NCI-H1105 (cell line): ENCODE measurements at places on chromosomes 12 and 14.
A peak's percentile ranks its signal among the peaks of the same experiment; 100 is the strongest.

GRCh38 chr14:20878695-20879094, 12.5 kb upstream of the RNASE3 start:
- DNase-seq: no peak

DNA sequence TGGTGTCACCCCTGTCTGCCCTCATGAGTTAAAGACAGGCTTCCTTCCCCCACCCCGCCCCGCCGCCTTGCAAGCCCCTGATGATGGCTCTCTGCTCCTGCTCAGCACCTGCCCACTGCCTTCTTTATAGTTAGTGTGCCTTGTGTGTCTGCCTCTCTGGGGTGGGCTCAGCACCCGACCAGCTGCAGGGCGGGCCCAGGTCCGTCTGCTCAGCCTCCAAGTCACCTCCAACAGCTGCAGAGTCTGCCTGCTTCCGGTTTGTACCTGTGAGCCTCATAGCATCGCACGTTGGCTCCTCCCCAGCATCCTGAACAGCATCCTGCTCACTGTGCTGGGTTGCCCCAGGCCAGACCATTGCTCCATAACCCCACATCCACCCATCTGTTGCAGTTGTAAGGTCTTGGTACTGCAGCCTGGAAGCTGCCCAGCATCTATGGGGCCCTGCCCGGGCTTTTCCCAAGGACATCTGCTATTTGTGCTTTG, 3.5 kb downstream of the TGFB3 start:
- no peak for DNase-seq

GRCh38 chr14:68787092-68787992, 5.5 kb downstream of the ZFP36L1 start:
- no peak for DNase-seq

DNA sequence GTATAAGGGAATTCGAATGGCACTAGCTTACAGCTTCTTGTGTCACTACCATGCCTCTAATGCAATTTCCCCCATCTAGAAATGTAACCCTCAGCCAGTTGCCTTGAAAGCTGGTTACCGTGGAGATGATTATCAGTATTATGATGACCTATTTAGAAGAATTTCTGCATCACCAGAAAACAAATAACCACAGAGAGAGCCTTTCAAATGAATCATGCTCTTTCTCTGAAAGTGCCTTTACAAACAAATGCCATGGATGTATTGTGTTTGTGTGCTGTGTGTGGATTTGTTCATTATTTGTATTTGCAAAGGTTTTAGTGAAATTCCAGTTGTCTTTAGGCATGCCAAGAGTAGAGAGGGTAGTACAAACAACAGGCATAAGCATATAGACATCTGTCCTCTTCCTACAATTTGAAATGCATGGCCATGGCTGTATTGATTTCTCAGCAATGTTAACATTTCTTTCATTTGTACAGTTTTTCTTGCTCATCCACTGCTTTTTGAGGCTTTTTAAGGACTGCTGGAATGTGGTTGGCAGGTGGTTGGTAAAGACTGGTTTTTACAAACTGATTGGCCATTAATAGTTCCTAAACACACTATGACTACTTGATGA, 266.5 kb downstream of the PAWR start:
- DNase-seq: no peak

DNA sequence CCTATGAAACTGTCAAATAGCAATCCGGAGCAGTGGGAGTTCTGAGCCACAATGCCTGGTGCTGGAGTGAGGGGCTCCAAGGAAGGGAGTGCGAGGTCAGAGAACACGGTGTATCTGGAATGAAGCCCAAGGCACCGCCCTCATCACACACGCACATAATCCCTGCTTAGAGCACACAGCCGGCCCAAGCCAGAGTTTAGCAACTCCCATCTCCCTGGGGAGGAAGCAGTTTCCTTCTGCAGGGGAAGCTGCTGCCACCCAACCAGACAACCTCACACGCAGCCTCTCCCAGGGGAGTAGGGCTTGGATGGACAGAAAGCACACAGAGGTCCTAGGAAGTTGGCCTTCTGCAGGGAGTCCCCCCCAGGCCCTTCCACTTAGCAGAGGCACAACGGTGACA, 31.3 kb downstream of the ACTN1 start:
- DNase-seq: no peak

- no peak for DNase-seq
Observed at GRCh38 chr12:94670075-94670474, 19.7 kb upstream of the TMCC3 start.

- peak; percentile 61 for DNase-seq
Observed at GRCh38 chr12:77814386-77814785, 16.3 kb upstream of the NAV3 start.

- no peak for DNase-seq
Observed at GRCh38 chr12:42510823-42511222, 78.7 kb downstream of the PRICKLE1 start.

GRCh38 chr14:78627114-78627513, 456.9 kb downstream of the NRXN3 start:
- no peak for DNase-seq

DNA sequence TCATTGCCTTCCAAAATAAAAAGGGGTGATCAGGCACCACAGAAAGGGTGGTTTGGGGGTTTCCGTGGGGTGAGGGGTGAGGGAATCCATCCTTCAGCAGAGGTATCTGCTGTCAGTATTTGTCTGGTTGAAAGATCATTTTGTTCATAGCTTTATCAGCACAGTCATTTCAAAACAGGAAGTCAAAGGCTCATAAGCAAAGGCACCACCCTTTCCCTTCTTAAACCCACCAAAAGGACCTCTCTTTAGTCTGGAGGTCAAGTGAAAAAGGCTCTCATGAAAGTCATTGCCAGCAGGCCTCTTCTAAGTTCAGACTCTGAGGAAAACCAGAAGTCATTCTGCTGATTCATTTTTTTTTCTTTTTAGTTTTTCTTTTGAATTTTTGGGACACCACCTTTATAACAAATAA, 6.2 kb downstream of the CHST11 start:
- no peak for DNase-seq

- peak; percentile 94 for DNase-seq
Observed at GRCh38 chr12:84056-84455, 17.5 kb downstream of the IQSEC3 start.

DNA sequence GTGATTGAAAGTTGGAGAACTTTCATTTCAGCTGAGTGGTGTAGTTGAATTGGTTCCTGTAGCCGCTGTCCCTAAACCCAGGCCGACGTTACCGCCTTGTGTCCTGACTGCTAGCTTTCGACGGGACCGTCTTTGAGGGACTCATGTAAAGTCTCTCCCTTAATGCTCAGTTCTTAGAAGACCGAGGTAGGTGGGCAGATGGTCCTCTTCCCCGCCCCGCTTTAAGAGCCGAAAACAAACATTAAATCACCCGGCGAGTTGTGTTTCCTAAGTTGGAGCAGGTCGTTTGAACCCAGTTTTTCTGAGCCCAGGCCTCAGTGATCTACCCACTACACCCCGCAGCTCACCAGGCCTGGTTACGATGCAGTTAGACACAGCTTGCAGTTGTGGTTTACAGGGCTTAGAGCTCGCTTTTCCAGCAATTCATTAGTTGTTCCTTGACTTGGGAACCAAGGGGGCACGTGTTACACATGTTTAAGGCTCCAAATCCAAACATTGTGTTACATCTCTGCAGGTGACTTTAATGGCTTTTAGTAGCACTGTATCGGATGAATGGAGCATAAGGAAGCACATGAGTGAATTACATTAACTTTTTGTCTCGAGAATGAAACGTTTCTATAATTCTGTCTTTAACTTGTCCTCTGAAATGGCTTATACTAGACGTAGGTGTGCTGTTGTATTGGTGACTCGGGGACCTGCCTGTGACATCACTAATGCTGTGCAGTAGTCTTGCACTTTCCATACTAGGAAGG, 790 bp downstream of the NEDD1 start:
- peak; percentile 7 for DNase-seq

DNA sequence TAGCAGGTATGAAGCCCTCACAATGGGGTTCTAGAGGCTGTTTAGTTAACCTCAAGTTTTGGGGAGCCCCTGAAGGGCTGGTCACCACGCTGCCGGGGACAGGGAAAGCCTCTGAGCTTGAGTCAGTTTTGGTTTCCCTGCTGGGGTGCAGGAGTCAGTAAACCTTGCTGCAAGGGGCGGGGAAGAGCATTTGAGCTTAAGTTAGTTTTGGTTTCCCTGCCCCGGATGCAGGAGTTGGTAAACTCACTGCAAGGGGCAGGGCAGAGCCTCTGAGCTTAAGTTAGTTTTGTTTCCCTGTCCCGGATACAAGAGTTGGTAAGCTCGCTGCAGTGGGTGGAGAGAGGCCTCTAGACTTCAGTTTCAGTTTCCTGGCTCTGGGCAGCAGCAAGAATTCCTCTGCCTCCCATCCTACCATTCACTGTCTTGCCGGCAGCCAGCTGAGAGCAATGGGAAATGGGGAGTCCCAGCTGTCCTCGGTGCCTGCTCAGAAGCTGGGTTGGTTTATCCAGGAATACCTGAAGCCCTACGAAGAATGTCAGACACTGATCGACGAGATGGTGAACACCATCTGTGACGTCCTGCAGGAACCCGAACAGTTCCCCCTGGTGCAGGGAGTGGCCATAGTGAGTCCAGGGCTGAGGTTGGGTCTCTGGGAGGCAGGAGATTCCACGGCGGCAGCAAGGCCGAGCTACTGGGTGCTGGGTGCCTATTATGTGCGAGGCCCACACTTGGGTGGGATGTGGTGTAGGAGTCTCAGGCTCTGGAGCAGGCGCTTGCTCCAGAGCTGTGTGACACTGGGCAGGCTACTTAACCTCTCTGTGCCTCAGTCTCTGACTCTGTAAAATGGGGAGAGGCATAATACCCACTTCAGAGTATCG, at the start of gene OAS2:
OAS2 (plus strand) TSS at position 357 of the 878 bp plus-strand sequence; CDS start at position 447, 90 bp downstream.
- DNase-seq: no peak

DNA sequence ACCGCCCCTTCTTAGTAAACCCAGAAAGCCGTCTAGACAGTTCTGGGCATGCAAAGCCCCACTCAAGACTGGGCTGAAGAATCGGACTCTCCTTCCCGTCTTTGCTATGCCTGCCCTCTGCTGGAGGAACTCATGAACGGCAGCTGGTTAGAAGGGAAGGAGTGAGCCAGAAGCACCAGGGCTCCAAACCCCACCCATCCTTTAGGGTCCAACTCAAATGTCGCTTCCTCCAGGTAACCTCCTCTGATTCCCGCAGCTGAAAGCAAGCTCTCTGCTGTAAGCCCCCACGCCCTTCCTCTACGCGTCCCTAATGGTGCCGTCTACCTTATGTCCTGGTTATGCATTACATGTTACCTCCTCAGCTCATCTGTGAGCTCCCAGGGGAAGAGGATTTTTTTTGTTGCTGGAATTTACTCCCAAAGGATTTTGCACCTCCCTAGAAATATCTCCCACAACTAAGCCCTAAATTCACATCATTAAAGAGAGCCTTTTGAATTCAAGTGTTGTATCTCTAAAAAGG, 59.0 kb upstream of the SCN8A start:
- peak; percentile 60 for DNase-seq

DNA sequence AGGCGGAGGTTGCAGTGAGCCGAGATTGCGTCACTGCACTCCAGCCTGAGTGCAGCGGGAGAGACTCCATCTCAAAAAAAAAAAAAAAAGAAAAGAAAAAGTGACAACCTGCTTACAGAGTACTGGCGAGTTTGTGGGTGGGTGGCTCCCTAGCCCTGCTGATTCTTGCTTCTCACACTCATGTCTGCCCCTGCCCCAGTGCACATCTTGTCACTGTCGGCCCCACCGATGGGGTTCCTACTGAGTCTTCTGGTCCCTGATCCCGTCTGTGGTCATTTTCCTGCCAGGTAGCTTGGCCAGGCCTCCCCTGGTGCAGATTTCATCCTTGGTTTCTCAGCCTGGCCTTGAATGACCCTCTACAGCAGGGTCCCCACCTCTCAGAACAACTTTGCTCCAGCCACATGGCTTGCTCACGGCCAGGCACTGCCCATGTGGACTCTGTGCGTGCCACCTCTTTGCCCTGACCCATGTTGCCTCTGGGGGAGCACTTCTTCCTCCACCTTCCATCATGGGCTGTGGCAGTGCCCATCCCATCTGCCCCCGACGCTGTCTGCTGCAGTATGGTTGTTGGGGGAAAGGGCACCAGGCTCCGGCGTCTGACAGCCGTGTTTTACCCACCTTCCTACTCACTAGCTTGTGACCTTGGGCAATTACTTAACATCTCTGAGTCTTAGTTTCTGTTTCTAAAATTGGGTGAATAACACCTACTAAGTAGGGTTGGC, 2.1 kb upstream of the PTPN6 start:
- no peak for DNase-seq

GRCh38 chr12:102484017-102484416, 3.7 kb upstream of the IGF1 start:
- DNase-seq: no peak

GRCh38 chr12:15886372-15887042, 4.3 kb downstream of the STRAP start:
- DNase-seq: peak; percentile 38

- DNase-seq: no peak
Observed at GRCh38 chr14:64581363-64581762, 31.6 kb downstream of the PPP1R36 start.

GRCh38 chr12:65826353-65827171, 2.3 kb downstream of the HMGA2 start:
- DNase-seq: no peak

DNA sequence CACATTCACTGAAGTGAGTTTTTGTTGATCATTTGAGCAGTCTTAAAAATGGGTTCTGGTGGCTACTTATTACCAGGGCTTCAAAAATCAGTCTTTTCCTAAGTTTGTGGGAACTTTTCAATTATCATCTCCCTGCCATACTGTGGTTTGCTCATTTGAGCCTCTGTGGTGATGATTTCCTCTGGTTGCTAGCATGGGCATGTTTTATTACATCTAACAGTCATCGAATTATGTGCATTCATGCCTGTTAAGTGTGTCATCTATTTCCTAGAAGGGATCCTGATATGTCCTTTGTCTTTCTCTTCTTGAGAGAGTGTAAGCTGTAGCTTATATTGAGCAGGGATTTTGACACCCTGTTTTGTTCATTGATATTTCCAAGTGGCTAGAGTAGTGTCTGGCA, 116.8 kb downstream of the WIF1 start:
- DNase-seq: no peak

DNA sequence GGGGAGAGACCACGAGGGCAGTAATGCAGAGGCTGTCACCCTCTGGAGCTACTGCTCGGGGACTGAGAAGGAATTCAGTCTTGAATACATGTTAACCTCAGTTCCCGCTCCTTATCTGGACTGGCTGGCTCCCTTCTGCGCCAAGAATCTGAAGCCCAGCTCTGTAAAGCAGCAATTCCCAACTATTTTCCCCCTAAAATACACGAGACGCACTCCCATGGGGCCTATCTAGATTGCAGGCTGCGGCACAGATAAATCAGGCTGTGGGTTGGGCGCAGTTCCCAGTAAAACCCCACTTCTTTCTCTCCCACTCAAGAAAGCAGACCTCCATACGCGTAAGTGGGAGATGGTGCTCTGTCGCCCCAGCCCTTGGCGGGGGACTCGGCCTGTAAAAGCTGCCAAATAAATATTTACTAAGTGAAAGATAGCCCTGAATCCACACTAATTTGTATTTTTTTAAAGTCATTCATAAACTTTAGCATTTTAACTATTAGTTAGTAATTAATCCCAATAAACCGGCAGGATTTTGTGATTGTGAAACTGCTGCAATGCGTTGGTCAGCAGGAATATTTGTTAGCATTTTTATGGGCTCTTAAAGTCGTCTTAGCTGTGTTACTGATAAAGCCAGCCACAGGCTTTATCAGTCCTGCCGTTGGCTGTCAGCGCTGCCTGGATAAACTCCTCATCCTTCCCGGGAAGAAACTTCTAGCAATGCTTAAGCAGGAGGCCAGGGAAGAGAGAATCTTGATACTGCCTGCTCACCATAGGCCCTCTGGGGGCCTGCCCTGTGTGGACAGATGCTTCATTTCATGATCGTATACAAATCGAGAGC, 17.8 kb downstream of the FBXL14 start:
- DNase-seq: no peak

GRCh38 chr12:75135026-75135425, 74.6 kb downstream of the KCNC2 start:
- DNase-seq: no peak
